ENCODE measurements at places on chromosomes 1 and 21.

DNA sequence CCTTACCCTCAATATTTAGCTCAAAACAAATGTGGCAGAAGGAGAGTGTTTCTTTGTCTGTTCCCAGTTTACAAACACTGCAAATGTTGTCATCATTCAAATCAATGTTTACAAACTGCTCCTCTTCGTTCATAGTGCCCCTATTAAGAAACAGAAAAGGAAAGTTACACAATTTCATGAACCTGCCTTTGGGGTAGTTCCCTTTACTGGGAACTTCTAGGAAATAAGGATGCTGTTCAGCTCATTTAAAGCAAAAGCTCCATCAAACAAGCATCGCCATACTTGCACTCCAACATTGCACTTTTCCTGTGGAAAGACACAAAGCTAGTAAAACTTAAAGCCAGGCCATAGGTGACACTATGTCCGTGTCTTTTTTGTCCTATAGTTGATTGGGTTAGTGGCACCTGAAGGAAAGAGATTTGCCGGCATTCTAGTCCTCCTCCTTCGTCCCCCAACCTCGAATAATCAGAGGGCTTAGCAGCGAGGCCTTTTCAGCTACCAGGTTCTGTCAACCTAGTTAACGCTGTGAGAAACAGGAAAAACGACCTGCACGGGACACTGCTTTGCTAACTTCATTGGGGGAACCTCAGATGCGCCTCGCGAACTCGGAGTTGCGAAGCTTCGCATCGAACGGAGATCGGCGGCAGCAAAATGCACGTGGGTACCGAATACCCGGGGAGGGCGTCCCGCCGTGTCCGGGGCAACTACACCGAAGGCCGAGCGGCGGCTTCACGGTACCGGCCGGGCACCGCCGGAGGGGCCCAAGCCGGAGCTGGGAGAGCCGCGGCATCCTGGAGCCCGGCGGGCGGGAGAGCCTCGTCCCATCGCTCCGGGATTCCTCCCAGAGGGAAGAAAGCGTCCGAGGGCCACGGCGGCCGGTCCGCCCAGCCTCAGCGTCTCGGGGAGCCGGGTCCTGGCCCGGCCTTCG, 706 bp downstream of the C21orf91 start:
- DNase-seq: peak; percentile 40

- DNase-seq: no peak
Observed at GRCh38 chr1:116139592-116140134, 28.5 kb downstream of the MAB21L3 start.

- no peak for DNase-seq
Observed at GRCh38 chr1:201539561-201540431, 869 bp downstream of the NAV1 start.

DNA sequence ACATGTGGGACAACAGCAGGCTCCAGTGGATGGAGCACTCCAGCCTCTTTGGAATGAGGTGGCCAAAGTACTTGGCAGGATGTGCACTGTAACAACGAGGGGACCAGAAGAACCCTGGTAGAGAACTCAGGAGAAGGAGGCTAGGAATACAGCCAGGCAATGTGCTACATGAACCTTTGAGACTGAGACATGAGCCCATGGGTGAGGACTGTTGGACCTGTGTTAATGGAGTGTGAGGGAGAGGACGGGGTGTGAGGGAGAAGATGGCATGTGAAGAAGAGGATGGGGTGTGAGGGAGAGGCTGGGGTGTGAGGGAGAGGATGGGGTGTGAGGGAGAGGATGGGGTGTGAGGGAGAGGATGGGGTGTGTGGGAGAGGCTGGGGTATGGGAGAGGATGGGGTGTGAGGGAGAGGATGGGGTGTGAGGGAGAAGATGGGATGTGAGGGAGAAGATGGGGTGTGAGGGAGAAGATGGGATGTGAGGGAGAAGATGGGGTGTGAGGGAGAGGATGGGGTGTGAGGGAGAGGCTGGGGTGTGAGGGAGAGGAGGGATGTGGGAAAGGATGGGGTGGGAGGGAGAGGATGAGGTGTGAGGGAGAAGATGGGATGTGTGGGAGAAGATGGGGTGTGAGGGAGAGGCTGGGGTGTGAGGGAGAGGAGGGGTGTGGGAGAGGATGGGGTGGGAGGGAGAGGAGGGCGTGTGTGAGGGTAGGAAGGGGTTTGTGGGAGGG, 62.3 kb upstream of the ARTN start:
- DNase-seq: no peak

DNA sequence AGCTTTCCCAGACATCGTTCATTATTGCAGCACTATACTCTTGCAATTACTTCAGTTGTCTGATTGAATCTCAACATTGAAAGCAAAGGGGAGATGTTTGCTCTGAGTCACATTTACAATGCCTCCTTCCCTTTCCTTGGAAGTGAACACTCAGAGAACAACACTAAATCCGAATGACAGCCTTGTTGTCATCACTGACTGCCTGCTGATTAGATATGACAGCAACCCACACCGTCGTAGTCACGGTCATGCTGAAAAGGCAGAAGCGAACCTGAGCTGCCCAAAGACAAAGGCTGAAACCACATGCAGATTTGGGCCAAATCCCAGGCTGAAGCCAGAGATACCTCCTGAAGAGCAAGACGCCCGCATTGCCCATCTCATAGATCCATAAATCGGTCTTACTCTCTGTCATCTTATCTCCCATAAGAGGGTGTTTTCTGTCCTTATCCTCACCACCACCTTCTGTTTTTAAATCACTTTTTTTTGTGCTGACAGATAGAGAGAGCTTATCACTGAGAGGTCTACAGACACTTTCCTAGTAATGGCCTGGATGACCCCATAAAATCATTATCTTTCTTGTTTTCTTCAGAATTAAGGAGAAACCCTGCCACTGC, 47.5 kb downstream of the TMCO4 start:
- DNase-seq: no peak

- DNase-seq: no peak
Observed at GRCh38 chr21:41651830-41652229, 115.0 kb downstream of the RIPK4 start.

DNA sequence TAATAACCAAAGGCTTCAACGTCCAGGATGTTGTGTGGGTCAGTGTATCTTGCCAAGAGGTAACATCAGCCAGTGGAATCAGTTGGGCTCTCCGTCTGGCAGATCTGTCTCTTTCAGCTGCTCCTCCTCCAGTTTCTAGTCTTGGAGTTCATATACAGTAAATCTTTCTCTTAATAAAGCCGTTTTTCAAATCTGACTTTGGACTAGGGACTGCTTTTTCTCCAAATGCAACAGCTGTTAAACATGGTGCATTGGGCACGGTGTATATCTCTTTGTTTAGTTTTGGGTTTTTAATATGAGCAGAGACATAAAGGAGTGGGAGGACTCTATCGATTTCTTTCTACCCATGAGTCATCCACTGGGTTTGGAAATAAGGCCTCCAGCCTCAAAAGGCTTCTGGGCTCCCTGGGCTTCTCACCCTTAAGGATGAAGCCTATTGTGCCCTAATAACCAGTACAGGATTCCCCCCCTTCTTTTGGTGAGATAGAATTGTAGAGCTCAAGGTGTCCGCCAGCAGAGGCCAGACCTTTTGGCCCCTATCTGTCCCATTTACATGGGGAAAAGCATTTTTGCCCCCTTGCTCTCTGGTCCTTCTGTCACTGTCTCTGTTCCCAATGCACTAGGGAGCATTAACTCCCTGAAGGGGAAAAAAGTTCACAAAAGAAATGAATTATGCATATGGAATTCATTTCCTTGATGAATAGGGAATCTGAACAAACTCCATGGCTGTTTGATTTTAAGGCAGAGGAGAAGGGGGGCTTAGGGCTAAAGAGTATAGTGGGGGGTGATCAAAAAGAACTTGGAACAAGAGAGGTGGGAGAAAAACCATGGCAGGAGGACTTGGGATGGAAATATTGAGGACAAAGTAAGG, 86.0 kb downstream of the PBX1 start:
- no peak for DNase-seq

- DNase-seq: no peak
Observed at GRCh38 chr1:192702212-192702902, 66.4 kb downstream of the RGS13 start.

DNA sequence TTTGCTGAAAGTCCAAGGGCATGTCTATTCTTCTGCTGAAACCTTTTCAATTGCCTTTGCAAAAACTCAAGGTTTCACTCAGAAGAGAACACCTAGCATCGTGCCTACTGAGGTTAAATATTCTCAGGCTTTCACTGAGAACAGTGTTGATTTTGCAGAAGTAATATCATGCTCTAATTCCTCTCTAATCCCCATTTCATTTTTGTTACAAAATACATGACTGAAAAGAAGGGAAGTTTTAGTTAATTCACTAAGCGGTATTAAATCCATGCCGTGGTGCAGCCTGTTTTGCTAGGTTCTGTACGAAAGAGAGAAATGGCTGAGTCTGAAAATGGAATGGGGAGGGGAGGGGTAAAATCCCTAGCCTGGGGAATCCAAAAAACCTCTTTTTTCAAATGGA, 163.2 kb upstream of the CAMK1G start:
- no peak for DNase-seq

GRCh38 chr1:158999316-159000069, 10.2 kb upstream of the IFI16 start:
- no peak for DNase-seq

GRCh38 chr1:190475421-190476141, 2.1 kb downstream of the BRINP3 start:
- no peak for DNase-seq

Data from activated T-helper 1 cell treated with Interleukin-2 at 50 U/mL for 16 hours (primary cell).